Putamen (tissue), 1 donor: ENCODE measurements at places on chromosomes 6 and 20.

GRCh38 chr20:14142171-14142570, 146.9 kb downstream of the MACROD2 start:
- peak; percentile 19 for DNase-seq

DNA sequence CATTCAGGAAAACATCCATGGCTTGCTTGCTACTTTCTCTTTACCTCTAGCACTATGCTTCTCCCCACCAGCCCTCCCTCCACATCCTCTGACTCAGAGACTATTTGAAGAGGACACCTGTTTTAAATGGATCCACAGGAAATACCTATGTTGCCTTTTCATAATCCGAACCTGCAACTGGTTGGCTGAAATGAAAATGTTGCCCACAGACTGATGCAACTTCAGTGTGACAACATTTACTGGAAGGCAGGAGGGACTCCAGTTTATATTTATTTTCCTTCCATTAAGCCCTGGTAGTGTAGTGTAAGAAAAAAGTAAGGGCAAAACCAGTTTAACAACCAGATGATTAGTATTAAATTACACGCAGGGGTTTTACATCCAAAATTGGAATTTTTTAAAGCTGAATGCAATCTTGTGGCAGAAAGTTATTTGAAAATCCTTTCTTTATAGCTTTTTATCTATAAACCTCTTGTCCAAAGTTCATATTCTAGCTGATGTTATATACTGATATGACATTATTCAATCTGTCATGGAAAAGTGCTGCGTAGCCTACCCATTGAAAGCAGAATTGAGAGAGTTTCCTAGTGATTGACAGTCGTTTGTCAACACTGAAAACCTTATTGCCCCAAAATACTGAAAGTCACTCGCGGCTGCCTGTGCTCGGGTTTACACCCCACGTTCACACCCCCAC, 881 bp upstream of the AIG1 start:
- no peak for DNase-seq

- no peak for DNase-seq
These were observed 69.5 kb upstream of the FOXQ1 start for GRCh38 chr6:1242446-1242845.

- no peak for DNase-seq
These were observed 6.1 kb upstream of the ULBP2 start for GRCh38 chr6:149935668-149936067.

- no peak for DNase-seq
These were observed 83.9 kb downstream of the KCNB1 start for GRCh38 chr20:49398401-49399144.

- no peak for DNase-seq
These were observed 89.6 kb upstream of the TOX2 start for GRCh38 chr20:43825051-43825402.

DNA sequence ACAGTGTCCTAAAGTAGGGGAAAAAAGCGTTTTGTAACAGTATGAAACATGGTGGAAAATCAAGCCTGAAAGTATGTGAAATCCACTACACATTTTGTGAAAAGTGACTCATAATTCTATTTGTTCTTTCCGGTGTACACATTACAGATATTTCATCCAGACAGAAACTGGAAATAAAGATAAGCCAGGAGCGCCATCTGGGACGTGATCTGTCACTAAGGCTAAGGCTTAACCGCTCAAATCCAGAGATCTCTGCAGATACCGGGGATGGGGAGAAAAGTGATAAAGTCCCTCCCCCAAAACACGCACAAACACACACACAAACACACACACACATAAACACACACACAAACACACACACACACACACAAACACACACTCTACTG, 26.6 kb upstream of the SRSF6 start:
- DNase-seq, result no peak

DNA sequence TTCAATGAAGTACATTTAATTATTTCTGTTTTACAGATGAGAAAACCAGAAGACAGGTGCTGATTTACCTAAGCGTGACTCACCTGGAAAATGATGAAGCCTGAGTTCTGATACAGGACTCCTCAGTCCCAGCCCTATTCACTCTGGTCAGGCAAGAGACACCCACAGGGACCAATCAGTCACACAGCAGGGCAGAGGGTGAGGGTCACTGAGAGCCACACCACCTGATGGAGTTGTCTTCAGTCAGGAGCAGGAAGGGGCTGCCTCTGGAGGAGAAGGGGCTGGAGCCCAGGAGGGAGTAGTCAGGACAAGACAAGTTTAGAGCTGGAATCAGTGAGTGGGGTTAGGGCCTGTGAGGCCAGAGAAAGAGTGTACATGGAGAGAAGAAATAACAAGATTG, 251.2 kb upstream of the MOCS1 start:
- DNase-seq, result no peak

- no peak for DNase-seq
These were observed 219.5 kb downstream of the BTBD9 start for GRCh38 chr6:38420207-38420606.

DNA sequence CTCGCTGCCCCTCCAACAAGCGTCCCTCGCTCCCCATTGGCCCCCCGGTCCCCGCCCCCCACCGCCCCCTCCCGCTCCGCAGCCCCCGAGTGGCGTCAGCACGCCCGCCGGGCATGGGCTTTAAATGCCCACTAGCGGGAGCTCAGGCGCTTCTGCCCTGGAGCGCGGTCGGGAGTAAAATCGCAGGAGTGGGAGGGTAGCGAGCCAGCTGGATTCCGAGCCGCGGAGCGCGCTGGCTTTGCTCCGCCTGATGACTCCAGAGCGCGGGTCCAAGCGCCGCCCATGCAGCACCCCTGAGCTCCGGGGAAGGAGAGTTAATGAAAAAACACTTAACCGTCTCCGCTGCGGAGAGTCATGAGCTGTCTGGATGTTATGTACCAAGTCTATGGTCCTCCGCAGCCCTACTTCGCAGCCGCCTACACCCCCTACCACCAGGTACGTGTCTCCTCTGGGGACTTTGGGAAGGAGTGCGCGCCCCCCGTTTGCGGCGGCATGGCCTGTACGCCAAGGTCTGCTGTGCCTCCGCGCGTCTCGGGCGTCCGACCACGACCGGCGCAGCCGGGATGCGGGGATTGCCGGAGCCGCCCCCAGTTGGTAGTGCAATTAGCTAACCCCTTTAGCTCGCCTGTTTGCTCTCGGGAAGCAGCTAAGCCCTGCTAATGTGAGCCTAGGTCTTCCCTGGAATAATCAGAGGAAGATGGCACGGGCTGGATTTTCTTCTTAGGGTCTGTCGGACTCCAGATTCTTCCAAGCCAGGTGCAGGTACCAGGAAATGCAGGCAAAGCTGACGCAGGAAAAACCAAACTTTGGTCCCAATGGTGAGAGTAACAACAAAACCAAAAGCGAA, at the start of gene VGLL2:
TSS of gene VGLL2 (plus strand) at position 149 of the 847 bp plus-strand sequence. CDS start at position 355, 206 bp downstream.
- no peak for DNase-seq

DNA sequence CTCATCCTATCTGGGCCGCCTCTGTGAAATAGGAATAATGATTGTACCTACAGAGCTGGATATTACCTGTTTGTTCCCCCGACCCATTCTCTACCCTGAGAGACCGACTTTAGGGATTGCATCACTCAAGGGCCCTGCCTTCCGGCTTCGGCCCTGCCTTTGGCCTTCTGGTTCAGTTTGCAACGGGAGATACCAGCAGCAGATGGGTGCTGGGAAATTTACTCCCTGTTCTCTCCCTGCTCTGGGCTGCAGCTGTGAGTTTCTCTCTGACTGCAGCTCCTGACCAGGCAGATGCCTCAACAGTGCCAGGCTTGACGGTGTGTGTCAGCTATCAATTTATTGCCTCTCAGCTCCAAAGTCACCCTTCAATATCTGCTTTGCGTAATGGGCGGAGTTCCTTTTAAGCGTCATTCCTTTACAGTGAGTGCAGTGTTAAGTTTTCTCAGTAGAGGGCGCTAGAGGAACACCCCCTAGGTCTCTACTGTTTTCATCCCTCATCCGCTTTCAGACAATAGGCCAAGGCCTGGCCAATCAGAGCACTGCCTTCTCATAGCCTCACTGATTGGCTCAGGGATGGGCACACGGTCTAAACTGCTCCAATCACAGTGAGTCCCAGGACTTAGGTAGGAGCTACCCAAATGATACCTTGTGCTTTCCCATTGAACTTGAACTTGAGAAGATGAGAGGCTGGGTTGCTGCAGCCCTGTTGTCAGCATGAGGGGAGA, 30.0 kb downstream of the KCNG1 start:
- no peak for DNase-seq

- DNase-seq, result peak; percentile 57
These were observed 23.6 kb downstream of the BCL2L1 start for GRCh38 chr20:31698803-31699718.

DNA sequence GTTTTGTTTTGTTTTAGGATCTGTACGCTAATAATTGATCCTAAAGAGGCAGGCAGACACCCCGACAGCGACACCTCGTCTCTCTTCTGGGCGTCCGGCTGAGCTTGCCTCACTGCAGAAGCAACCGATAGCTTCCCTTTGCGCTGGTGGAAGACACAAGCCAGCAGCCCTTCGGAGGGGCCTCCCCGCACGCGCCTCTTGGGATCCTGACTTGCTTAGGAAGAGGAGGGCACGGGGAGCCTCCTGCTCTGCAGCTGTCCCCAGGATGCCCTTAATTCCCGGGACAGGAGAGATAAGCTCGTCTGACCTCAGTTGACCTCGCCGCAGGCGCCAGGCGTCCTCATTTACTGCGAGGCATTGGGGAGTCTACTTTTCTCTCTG, 94.0 kb downstream of the CD83 start:
- no peak for DNase-seq

GRCh38 chr20:3784216-3784853, 2.2 kb downstream of the CENPB start:
- DNase-seq, result no peak

GRCh38 chr6:14381829-14382677, 264.5 kb downstream of the CD83 start:
- no peak for DNase-seq

DNA sequence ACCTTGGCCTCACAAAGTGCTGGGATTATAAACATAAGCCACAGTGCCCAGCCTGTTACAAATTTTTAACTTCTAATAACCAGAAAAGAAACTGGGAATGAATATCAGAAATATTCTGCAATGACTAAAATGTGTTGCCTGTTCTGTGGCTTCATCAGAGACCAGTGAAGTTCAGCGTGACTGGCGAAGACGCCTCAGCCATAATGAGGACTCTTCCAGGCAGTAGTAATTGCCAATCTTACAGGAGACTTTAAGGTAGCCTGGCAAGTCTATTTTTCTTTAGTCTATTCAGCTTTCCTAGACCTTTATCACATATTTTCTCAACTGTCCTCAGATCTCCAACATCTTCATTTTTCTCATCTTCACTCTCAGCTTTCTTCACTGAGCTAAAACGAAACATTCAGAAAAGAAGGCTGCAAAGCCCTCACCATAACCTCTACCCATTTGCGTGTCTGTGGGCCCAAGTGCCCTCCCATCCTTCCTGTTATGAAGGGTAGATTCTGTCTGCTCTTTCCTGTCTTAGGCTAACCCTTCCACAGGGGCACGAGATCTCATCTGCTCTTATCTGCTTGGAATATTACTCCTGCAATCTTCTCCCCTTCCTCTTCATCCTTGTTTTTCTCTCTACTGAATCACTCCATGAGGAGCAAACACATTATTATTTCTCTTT, 42.0 kb upstream of the OLIG3 start:
- no peak for DNase-seq

- no peak for DNase-seq
These were observed 345 bp upstream of the CST5 start for GRCh38 chr20:23879811-23880374.

DNA sequence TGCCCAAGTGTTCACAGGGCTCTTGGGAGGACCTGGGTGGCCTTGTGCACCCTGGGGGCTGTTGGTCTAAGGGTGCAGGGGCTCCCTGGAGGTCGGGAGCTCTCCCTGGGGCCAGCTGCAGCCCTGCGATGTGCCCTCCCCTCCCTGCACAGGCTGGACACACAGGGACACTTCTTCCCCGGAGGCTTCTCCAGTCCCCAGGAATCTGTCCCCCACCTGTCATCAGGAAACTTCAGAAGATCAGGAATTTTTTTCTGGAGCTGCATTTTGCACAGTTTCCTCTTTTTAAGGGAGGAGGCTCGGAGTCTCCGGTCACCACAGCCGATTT, 66.9 kb upstream of the BHLHE23 start:
- DNase-seq, result no peak

GRCh38 chr20:36063916-36064657, 90.5 kb upstream of the EPB41L1 start:
- DNase-seq, result no peak

- no peak for DNase-seq
These were observed 692.1 kb downstream of the HTR1B start for GRCh38 chr6:76771059-76771634.

GRCh38 chr6:147287869-147288271, 83.7 kb downstream of the STXBP5 start:
- DNase-seq, result no peak

GRCh38 chr20:18992418-18992817, 178.8 kb downstream of the SCP2D1 start:
- DNase-seq, result no peak

DNA sequence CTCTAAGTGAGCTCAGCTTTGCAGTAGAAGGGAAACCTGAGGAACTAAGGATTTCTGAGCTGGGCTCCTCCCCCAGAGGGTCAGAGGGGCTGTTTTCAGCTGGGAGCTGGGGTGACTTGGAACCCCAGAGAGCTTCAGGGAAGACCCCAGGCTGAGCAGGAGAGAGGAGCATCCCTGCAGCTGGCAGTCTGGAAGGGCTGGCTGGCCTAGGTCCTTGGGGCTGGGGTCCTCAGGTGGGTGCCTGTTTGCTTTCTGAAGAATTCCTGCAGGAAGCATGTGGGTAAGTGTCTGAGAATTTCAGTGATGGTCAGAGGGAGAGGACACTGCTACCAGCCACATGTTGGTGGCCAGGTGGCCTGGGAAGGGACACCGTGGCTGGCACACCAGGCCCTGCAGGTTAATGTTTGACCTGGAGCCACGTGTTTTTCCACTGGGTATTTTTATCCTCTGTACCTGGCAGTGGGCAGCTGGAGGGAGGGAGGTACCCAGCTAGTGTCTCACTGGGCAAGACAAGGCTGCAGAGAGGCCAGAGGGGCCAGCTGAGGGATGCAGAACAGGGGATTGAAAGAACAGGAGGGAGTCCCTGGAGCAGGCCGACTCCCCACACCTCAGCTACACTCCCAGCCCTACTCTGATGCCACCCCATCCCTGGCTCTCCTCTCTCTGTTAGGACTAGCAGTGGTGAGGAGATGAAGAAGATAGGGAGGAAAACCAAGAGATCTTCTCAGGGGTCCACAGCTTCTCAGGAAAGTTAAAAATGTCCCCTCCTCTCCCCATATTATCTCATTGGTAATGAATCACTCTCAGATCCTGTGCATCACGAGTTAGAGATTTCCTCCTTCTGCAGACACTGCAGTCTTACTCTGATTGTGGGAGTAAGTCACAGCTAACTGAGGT, 143.6 kb downstream of the VEGFA start:
- no peak for DNase-seq

DNA sequence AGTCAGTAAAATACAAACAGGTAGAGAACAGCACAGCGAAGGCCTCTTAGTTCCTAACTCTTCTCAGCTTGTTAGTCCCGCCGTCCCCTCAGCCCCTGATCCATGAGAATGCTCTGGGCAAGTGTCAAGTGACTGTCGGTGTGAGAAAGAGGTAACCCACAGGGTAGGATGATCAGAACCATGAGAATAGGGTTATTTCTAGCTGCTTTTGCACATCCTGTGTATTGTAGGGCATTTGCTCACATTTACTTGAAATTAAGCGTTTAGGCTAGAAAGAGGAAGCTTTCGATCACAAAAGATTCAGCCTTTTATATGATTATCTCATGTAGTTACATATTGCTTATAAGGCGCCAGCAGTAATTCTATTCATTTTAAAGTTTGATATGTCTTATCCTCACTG, 103.0 kb upstream of the PDE10A start:
- DNase-seq, result no peak

GRCh38 chr20:45061244-45061643, 39.7 kb downstream of the KCNS1 start:
- DNase-seq, result no peak
